Suppressor macrophage treated with lipopolysaccharide for 1 hour (primary cell): ENCODE measurements at places on chromosomes 1 and 21.

DNA sequence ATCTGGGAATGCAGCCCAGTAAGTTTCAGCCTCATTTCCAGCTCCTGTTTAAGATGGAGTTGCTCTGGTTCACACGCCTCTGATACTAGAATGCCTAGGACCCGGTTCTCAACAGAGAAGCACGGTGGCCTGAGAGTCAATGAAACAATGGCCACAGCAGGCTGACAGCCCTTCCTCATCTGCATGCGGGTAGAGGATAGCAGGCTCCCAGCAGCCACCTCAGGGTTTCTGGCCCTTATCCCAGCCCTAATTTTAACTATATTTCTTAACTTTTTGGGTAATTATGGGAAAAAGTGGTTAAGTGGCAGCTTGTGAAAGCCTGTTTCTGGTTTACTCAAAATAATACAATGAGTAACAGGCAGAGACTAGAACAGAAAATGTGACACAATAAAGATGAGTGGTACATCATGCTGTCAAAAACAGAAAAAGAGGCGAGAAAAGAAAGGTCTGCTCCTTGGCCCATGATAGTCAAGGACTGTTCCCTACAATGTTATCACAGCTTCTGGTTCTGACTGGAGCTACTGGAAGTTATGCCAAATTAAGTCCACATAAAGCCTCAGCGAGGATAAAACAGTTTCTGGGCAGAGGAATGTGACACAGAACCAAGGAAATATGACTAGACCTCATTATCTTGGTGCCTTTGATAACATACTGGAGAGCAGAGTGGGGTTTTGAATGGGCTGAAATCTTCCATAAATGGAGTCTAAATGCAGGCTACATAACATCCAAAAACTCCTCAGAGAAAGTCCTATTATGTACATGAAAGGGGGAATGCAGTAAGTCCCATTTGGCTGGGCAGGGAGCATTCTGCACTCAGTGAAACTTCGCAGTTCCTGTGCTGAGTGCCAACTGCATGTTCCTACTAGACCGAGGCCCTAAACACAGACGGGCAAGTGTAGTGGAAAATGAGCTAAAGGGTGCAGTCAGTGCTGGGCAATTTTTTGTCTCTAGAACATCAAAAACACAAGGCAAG is 92.1 kb downstream of the NIBAN1 start:
- DNase-seq: no peak

DNA sequence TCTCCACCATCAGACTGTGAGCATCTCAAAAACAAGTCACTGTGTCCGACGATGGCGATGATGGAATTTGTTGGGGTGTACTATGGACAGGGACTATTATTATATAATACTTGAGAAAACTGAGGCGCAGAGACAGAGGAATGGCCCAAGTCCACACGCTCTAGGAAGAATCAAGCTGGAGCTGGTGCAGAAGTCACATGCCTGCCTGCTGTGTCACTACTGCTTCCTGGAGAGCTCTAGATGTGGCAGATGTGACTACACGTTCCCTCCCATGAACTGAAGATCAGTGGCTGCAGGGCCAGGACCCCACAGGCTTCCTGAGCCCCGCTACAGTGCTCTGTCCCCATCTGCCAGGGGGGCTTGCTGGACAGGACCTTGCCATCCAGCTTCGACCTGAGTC is 56.9 kb downstream of the TRABD2B start:
- no peak for DNase-seq

DNA sequence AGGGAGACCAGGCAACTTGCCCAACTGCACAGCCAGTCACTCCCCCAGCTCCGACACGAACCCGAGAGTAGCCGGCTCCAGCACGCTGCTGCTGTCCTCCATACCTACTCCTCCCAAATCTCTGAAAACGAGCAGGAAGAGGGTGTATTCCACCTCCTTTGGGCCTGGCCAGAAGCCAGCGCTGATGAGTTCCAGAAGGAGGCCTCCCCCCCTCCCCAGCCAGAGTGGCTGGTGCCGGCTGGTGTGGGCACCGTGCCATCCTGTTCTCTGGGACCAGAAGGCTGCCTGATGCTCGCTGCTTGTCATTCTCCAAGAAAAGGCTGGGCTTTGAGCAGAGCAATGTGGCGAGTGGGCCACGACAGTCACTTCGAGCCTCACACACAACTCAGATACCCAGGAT is 22.2 kb downstream of the KCNN3 start:
- DNase-seq: no peak

DNA sequence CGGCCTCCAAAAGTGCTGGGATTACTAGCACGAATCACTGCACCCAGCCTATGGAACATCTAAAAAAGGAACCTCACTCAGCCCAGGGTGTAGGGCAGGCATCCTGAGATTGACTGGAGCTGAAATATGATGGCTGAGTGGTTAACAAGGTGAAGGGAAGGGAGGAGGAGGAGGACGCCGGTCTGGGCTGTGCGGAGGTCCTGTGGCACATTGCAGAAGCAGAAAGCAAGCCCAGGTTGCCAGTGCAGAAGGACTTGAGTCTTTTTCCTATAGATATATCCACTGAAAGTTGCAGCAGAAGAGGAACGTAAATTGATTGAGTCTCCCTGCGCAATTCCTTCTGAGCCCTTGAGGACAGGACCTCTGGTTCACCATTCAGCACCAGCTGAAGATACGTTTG is 1.5 kb upstream of the KIF17 start:
- no peak for DNase-seq

DNA sequence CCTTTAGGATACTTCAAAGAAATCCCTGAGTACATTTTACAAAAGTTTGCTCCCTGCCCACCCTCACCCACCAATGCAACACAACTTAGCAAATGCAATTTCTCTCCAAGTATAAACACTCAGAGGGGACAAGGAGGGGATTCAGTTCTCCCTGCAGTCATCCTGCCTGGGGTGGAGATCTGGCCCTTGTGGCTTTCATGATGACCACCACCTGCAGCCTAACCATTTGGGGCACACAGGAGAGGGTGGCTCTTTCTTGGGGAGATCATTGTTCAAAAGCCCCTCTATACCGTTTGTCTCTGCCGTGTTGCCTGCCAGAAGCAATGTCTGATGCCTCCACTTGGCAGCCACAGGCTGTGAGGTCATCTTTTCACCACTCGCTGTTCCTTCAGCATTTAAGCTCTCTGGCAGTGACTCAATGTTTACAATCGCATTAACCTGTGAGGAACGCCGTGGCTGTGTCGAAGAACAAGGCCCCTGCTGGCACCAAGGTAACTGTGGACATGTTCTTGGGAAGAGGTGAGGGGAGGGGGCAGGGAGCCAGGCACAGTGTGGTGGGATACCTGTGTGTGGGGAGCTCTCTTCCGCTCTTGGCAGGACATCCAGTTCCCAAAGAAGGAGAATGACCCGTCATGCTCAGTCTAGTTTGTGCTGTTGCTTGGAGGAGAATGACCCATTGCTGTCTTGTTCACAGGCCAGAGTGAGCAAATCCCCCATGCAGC is 103.9 kb upstream of the DUSP10 start:
- no peak for DNase-seq

DNA sequence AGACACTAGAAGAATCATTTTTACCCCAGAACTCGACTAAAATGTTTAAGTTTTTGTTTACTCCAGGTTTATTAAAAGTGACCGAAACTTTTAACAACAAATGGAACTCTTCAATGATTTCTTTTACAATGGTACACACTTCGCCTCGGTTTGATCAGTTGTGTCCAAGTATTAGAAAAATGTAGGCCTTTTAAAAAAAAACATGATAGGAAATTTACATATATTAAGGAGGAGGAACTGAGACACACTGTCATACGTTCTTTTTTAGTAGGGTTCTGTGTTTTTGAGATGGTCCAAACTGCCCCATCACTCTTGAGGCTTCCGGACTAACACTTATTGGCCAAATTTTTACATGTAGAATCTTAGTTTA is 1.3 kb downstream of the PRDM2 start:
- no peak for DNase-seq

DNA sequence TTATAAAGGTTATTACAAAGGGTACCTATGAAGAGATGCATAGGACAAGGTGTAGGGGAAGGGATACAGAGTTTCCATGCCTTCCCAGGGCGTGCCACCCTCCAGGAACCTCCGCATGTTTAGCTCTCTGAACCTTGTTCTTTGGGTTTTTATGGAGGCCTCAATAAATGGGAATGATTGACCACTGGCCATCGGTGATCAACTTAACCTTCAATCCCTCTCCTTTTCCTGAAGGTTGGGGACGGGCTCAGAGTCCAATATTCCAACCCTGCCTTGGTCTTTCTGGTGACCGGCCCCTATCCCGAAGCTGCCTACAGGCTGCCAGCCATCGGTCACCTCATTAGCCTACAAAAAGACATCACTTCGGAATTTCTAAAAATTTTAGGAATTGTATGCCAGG is 11.7 kb downstream of the CD244 start:
- DNase-seq: no peak

DNA sequence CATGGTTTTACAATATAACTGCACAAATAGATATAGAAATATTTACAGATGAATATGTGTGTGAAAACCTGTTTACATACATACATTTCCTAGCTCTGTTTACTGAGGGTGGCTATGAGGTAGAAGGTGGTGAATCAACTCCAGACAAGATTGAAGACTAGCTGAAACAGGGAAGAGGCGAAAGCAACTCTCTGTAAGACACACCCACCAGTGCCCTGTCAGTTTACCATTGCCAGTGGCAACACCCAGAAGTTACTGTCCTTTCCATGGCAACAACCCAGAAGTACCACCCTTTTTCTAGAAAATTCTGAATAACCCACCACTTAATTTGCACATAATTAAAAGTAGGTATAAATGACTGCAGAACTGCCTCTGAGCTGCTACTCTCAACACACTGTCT is 16.7 kb downstream of the TMEM69 start:
- no peak for DNase-seq

DNA sequence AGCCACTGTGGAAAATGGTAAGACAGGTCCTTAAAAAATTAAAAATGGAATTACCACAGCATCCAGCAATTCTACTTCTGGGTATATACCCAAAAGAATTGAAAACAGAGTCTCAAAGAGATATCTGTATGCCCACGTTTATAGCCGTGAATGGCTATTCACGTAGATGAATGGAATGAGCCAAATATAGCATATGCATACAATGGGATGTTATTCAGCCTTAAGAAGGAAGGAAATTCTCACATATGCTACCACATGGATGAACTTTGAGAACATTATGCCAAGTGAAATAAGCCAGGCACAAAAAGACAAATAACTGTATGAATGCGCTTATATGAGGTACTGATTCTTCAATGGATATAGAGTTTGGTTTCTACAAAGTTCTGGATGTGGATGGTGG is 134.5 kb upstream of the KCNE2 start:
- DNase-seq: no peak

- DNase-seq: no peak
Measured at GRCh38 chr1:226846786-226847185, 23.6 kb upstream of the PSEN2 start.

DNA sequence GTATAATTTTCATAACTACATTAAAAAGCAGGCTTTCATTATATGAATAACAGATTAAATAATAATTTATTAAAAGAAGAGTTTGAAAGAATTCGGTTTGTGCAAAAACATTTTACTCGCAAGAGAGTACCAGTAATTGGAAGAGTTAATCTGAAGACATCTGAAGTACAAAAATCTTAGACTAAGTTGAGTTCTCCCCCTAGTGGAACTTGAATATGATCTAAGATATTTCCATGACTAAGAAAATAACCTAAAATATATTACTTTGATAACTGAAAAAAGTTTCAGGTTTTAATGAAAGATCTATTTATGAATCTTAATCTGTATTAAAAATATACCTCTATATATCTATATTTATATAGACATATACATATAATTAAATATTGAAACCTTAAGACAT is 112.5 kb upstream of the GFI1 start:
- peak; percentile 12 for DNase-seq

DNA sequence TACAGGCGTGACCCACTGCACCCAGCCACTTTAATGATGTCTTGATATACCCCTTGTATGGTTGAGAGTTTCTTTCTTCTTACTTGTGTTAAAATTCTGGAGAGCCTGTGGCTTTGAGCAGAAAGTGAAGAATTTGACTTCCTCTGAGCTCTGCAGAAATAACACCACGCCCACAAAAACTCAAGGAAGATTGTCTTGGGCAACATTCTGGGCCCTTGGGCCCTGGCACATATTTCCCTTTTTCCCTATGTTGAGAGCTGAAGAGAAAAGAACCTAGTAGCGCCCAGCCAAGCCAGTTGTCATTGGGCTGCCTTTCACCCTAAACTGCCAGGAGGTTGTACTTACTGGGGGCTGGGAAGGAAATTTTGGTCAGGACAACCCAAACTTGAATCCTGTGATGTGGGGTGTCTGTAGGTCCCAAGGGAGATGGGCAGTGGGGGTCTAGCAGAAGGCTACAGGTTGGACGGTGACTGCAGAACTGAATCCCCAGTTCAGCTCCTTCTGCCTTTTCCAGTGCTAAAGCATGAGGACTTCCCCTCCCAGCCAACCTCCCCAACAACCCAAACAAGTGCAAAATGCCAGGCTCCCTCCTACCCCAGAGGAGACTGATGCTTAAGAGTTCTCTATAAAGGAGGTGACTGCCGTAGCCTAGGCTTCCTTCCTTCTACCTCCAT is 11.7 kb upstream of the SNAPIN start:
- DNase-seq: peak; percentile 88

DNA sequence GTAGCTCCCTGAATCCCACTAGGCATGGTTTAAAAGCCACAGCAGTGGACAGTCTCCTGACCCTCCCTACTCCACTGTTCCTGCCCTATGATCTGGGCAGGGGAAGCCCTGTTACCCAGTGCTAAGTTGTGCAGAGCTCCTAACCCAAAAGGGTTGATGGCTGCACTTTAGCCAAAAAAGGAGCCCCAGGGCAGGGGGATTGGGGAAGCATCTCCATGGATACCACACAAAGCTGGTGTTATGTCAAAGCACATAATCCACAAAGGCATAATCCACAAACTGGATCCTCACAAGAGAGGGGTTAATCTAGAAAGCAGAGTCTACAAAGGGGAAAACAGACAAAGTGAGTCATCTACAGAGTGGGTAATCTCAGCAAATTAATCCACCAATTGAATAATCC is 5.7 kb downstream of the RSPO1 start:
- DNase-seq: no peak

GRCh38 chr1:3330771-3331245 is 123.7 kb upstream of the ARHGEF16 start:
- DNase-seq: no peak

GRCh38 chr1:2474104-2474844 is 1.8 kb upstream of the PLCH2 start:
- DNase-seq: no peak

- DNase-seq: no peak
Measured at GRCh38 chr1:2493691-2494322, 17.7 kb downstream of the PLCH2 start.

DNA sequence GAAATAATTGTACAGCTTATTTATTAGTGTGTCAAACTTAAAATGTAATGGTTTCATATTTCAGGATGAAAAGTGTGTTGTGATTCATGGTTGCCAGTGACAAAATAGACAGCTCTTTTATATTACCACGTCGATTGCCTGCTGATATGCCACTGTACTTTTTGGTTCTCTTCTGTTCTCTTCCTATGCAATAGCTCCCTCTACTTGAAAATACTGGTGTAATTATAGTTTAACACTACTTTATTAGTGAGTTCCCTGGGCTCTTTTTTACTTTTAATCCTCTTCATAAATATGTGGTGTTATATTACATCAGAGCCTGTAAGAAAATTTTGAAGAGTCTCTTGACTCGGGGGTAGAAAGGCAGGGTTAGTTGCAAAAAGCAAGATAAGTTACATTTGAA is 111.3 kb downstream of the PATJ start:
- DNase-seq: no peak

GRCh38 chr1:154759196-154759595 is 110.9 kb downstream of the KCNN3 start:
- peak; percentile 61 for DNase-seq
